ENCODE measurements at places on chromosomes 2 and 18.

GRCh38 chr2:204892506-204893255, 347.4 kb downstream of the PARD3B start:
- no peak for DNase-seq

DNA sequence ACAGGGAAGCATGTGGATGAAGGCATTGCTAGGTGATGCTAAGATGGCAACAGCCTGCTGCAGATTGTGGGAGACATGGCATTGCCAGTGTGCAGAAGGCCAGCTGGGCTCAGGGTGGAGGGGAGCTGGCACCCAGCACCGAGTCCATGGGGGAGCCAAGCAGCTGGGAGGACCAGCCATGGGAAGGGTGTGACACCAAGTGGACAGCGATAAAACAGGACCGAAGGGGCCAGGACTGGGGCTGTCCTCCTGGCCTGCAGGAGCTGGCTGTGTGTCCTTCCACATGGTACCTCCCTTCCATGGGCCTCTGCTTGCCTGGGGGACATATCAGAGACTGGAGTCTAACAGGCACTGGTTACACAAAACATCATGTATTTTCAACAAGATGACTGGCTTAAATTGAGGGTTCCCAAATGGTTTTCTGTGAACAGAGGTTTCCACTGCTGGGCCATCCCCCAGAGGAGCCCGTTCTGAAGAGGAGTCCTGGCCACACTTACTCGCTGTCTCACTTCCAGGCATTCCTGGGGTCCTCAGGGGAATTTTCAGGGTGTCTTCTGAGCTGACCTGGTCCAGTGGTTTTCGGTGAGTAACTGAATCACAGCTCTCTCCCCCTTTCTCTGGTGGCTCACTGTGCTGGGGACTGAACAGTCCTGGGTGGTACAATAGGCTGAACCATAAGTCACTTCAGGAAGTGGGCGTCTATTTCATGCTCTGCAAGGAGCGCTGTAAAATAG, 60.4 kb upstream of the TNP1 start:
- no peak for DNase-seq

GRCh38 chr2:233672886-233673285, 1.2 kb downstream of the UGT1A9 start:
- DNase-seq, result no peak

GRCh38 chr2:64268330-64269048, 124.3 kb upstream of the PELI1 start:
- DNase-seq, result no peak

GRCh38 chr2:17251171-17251570, 267.1 kb downstream of the RAD51AP2 start:
- no peak for DNase-seq

DNA sequence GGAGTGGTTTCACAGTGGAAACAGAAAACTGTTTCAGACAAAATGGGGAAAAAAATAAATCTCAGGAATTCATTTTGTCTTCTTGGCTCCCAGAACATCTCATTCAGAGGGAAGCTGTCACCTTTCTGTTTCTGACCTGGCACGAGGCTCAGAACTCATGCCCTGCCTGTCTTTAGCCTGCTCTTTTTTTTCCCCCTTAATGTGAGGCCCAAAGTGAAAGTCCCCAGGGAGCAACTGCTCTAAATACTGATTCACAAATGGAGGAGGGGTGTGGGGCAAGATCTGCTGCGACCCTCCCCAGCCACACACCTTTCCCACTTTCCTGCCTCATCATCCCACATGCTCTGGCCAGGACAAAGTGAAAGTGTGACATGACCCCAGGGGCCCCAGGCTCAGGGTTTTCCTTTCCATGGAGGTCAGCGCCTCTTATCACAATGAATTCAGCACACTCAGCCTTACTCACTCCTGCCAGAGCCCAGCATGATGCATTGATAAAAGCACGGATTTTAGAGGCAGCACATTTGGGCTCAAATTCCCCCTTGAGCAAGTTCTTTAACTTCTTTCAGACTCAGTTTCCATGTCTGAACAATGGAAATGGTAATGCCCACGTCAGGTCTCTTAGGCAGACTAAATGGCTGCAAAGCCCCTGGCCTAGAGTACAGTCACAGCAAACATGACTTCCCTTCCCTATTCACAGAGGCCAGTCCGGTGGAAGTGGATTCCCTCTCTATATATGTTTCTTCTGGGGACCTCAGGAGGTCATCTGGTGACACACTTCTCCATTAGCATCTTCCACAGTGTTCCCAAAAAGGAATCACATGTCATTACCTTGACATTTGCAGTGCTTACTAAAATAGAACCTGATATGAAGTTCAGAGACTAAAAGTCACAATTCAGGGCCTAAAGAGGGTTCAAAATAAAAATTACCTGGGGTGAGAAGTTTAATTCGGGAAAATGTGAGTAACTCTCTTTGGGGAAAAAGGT, 55.3 kb upstream of the TMEM163 start:
- DNase-seq, result no peak

DNA sequence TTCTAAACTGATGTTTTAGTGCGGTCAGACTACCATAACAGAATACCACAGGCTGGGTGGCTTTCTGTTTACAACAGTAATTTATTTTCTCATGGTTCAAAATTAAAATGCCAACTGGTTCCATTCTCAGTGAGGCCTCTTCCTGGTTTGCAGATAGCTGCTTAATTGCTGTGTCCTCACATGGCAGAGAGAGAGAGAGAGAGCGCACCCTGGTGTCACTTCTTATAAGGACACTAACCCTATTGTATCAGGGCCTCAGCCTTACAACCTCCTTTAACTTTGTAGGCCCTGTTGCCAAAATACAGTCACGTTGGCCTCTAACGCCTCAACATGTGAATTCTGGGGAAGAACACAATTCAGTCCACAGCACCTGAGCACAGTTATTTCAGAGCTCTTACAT, 37.5 kb upstream of the ZNF385B start:
- no peak for DNase-seq

DNA sequence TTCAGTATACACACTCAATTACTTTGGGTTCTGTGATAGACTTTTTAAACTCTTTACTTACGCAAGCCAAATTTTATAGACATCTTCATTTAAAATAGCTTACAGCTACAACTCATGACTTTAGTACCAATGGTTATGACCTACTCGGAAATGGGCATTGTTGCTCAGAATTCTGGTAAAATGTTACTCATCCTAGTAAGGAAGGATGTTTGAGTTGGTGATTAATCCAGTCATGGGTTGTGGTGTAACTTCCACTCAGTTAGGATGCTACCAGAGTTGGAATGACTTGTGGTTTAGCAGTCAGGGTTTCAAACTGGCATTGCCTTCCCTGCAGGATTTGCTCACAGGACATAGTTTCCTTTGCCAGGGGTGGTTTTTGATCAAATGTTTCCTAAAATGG, 7.4 kb upstream of the NPC1 start:
- no peak for DNase-seq

- DNase-seq, result no peak
These were observed 514.0 kb downstream of the GALR1 start for GRCh38 chr18:77763530-77764145.

DNA sequence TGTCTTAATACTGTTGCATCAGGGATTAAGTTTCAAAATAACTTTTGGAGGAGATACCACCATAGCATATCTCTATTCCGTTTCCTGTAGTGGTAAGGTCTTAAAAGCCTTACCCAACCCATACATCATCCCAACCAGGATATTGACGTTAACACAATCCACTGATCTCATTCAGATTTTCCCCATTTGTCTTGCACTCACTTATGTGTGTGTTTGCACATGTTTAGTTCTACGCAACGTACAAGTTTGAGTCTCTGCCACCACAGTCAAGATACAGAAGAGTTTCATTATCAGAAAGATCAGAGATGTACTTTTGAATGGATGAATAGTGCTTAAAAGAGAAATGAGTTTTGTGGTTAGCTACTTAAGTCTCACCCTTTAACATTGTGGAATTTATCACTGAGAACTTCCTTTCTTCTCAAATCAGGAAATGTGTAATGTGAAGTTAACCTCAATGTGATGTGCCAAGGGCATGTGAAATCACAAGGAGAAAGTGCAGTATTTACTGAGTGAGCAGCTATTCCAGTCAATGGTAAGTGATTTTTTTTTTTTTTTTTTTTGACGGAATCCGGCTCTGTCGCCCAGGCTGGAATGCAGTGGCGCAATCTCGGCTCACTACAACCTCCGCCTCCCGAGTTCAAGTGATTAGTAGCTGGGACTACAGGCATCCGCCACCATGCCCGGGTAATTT, 69.2 kb upstream of the EPHA4 start:
- DNase-seq, result no peak

DNA sequence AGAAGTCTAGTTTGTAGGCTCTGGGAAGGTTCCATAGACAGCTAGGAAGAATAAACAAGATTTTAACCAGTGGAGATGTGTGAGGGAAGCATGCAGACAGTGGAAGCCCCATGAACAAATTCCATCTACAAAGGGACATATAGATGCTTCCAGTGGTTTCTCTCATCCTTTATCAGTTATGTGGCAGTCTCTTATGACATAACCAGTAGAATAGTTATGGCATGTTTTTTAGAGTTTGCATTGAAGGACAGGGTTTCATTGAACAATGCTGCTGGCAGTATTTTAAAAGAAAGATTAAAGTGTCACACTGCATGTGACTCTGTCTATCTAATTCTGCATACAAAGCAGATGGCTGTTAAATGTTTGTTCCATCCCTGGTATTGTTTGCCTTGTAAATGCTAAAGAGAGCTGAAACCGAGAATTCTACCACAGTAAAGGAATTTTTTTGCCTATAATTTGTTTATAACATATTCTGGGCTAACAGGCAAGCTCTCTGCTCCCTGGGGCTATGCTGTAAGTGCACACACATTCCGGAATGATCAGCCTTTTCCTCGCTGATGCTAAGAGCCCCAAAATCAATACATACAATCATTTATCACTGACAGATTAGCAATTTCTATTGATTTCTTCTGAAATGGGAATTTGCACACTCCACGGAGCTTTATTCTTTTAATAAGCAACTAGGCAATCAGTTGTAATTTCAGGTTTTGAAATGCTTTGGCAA, 76.8 kb upstream of the PELI1 start:
- DNase-seq, result no peak
